CD4-positive, alpha-beta T cell treated with Interleukin-6 for 4 hours (primary cell): ENCODE measurements at places on chromosomes 16 and 17.
A peak's percentile ranks its signal among the peaks of the same experiment; 100 is the strongest.

DNA sequence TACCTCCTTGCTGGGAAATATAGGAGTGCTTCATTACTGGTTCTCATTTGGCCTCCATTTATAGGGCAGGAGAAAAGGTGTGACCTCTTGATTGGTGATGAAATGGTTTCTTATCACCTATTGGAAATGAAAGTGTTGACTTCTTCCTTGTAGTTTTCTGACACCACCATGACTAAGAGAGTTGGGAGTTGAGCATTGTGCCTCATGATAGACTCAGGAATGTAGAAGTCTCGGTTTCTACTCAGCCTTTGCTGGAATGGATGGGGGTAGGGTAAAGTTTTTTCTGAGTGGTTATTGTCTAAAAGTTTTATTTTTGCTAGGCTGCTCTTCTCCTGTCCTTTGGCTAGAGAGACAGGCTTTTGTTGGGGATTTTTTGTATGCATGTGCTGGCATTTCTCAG lies 117.4 kb downstream of the PHKB start:
- no peak for DNase-seq

DNA sequence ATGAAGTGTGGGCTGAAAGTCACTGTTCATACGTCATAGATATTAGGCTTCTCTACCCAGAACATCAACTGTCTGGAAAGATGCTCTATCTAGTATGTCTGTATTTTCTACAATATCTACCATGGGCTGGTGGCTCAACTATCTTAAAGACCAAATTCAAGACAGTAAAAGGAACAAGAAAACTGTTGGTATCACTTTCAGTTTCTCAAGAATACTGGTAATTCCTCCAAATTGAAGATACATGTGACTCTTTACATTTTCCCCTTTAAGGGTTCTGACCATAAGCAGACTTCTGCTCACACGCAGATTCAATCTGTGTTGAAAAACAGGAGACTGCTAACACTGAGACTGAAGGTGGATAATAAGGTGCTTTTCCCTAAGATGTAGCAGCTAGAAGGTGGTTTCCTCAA lies 24.2 kb downstream of the XPO6 start:
- no peak for DNase-seq

DNA sequence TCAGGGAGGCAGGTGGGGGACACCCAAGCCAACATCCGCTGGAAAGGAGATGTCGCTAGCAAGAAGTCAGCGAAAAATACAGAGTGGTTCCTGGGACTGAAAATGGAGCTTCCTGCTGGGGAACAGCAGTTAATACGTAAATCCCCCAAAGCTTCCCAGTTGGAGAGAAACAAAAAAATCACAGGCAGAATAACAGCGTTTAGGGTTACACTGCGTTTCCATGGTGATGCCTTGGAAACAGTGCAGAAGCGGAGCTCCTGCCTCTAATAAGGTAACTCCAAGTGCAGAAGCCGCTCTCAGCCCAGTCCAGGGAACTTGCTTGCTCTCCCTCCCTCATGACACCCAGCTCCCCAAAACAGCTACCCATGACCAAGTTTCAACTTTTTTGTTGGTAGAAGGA lies 73.4 kb downstream of the PLD6 start:
- DNase-seq, result no peak

GRCh38 chr17:79223953-79224352 lies 149.3 kb downstream of the ENGASE start:
- DNase-seq, result no peak

GRCh38 chr16:86625821-86626220 lies 47.5 kb downstream of the FOXL1 start:
- DNase-seq, result no peak

DNA sequence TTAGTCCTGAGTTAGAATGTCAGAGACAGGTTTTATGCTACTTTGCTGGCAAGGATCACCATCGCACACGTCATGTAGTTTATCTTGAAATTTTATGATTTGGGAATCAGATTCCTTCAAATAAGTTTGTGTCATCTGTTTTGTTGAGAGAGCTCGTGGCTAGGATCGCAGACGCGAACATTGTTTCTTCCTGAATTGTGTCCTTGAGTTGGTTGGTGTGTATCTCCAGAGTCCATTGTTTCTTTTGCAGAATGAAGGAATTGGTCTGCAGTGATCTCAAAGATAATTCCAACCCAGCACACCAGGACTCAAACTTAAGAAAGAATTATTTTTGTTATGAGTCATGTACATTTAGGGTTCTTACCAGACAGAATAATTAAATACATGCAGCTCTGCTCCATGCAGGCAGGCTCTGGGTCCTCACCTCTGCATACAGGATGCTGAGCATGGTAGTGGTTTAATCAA lies 51.6 kb downstream of the PRKCA start:
- DNase-seq, result no peak

DNA sequence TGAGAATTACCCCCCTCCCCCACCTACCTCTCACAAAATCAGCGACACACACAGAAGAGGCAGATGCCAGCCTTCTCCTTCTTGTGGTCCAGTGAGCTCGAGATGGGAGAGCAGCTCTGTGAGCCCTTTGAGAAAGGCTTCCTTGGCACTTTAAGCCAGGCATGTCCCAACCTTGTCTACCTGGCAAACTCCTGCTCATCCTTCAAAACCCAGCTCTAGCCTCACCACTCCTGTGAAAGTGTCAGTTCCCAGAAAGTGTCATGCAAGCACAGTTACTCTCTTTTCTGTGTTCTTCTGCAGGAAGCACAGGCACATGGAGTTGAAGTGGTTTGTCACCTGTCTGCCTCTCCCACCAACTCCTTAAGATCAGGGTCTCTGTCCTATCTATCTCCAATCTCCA lies 1.6 kb downstream of the TMEM98 start:
- no peak for DNase-seq

DNA sequence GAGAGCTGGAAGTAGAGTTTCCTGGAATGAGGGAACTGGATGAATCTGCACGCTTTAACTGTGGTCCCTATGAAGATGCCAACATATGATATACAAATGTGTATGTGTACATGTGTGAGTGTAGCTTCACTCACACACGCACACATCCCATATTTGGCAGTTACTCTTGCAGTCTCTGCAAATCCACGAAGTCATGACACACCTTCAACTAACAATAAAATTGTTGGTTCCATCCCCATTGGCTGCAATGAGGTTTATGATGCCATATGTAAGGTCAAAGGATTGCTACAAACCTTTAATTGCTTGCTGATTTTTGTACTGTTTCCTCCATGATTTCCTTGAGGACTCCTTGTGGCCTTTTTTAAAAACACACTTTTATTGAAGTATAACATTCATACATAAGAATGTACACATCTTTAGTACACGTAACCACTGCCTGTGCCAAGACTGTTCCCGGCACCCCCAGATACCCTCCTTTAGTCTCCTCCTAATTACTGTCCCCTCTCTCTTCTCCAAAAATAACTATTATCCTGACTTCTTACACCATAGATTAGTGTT lies 22.0 kb downstream of the MYO1D start:
- no peak for DNase-seq

- DNase-seq, result no peak
These were observed 31.9 kb downstream of the EPN2 start for GRCh38 chr17:19269106-19269505.

GRCh38 chr17:68352041-68352440 lies 60.7 kb downstream of the ARSG start:
- no peak for DNase-seq

- peak; percentile 98 for DNase-seq
These were observed 3.2 kb upstream of the TMEM88 start for GRCh38 chr17:7851438-7852261.

- DNase-seq, result no peak
These were observed 32.4 kb downstream of the KCNJ16 start for GRCh38 chr17:70107441-70107840.

DNA sequence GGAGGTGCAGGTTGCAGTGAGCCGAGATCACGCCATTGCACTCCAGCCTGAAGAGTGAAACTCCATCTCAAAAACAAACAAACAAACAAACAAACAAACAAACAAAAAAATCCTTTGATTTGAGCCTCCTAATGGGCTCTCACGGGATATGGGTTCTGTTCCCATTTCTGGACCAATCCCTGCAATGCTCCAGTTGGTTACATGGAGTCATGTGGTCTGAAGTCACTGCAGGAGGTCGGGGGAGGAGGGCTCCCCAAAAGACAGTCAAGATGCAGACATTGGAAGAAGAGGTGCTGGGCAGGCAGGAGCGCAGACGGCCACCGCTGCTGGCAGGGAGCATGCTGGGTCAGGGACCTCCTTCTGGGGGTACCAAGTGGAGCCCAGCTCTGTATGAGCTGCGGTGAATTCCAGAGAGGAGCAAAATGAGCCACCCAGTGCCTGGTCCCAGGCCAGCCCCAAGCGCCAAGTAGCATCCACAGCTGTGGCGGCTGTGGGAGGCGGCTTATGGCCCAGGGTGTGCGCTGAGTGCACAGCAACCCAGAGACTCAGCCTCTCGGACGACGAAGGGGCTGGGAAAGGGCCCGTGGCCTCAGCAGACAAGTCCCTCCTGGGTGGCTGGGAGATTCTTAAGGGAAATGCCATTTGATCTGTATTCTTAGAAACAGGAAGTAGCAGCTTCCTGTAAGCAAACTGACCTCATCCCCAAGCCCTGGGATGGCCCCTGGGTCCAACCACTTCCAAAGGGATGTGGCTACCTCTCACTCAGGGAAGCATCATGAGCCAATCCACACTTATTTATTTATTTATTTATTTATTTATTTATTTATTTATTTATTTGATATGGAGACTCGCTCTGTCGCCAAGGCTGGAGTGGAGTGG lies 19.6 kb upstream of the ATP2A3 start:
- no peak for DNase-seq

DNA sequence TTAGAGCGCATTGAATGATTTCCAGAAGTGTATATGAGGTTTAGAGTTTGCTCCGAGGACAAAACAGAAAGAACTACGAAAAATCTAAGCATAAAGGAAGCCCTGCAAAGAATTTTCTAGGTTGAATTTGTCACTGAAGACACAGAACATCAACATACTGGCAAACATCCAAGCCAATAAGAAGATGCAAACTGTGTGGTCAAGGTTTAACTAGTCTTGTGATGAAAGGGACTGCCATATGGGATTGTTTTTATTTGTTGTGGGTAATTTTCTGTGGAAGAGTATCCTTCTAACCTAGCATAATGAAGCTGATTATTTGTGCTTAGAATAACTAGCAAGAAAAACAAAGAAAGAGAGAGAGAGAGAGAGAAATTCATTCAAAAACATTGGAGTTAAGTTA lies 492.0 kb upstream of the ERCC4 start:
- no peak for DNase-seq

GRCh38 chr17:47640076-47640475 lies 9.6 kb upstream of the KPNB1 start:
- no peak for DNase-seq

- DNase-seq, result peak; percentile 31
These were observed 17.4 kb upstream of the OR1F1 start for GRCh38 chr16:3170440-3171180.

DNA sequence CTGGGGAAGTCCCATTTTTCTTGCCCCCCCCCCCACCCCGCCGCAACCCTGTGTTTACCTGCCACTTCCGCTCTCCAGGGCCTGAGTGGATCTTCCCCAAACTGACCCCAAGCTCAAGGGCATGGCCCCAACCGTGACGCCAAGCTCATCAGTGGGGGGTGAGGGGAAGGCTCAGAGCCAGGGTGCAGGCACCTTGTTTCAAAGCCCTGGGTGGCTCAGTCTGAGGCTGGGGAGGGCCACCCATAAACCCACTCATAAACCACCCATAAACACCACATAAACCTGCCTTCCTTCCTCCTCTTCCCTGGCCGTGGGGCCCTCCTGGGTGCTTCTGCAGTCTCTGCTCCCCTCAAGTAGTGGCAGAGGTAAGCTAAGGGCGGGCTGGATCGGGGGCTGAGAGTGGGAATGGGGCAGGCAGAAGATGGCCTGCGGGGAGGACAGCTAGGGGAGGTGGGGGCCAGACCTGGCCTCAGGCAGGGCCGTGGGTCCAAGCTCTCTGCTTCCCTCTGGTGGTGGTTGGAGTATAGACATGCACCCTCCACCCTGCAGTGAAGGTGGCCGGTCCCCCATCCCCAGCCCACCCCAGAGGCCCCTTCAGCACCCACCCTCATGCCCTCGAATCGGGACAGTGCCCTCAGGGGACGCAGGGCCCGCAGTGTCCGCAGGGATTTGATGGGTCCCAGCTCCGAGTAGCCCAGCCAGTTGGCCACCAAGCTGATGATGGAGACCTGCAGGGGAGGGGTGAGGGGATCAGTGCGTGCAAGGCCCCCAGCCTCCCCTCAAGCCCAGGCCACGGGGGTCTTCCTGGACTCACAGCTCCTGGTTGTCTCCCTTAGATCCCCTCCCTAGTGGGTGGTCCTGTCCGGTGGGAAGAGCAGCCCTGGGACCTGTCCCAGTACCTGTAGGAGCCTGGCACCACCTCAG lies 14.6 kb upstream of the CD79B start:
- DNase-seq, result peak; percentile 69

- no peak for DNase-seq
These were observed 45.3 kb downstream of the DDX19A start for GRCh38 chr16:70391881-70392481.

GRCh38 chr17:82973456-82974135 lies 105.8 kb upstream of the METRNL start:
- no peak for DNase-seq

- peak; percentile 14 for DNase-seq
These were observed 88.2 kb upstream of the FA2H start for GRCh38 chr16:74862743-74863244.

GRCh38 chr16:70428178-70428998 lies 10.5 kb downstream of the ST3GAL2 start:
- DNase-seq, result peak; percentile 30

GRCh38 chr17:55410722-55411462 lies 10.7 kb downstream of the MMD start:
- no peak for DNase-seq

DNA sequence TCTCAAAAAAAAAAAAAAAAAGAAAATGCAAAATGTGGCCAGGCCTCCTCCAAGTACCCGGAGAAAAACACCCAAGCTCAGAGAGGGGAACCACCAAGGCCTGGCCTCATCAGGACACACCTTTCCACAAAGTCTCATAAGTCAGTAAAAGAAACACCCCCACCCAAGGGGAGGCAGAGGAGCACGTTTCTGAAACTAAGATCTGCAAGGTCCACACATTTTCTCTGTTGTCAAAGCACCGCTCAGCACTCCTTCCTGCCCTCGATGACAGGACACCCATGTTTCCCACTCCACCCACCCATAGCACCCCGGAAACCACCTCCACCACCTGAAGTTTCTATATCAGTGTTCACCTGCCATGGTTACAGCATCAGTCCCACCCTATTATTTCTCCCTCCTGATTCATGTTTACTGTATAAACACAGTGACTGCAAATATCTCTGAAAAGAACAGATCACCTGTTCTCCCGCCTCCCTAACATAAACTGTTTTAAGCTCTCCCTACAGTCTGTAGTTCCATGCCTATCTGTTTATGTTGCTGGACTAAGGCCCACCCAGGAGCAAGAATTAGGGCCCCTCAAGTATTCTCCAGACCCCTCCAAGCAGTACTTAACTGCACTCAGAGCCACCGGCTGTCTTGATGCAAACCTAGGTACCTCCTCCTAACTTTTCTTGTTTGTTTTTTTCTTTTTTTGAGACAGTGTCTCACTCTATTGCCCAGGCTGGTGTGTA lies 2.0 kb downstream of the CORO7 start:
- DNase-seq, result peak; percentile 78

GRCh38 chr17:12406623-12407215 lies 259.0 kb upstream of the MYOCD start:
- DNase-seq, result no peak
